Mesenteric fat pad (tissue), 1 donor: ENCODE measurements at places on chromosomes 12 and 14. TPM values are rescaled to one million over a fixed set of nuclear protein-coding genes. Genes with fewer than 3 reads are reported as not detected.

- DNase-seq = no peak
Observed at GRCh38 chr14:100824901-100825712, 811 bp upstream of the MEG3 start.

Gene BATF
- total RNA-seq = 8.1 TPM

Gene PRR4
- 0.93 TPM for total RNA-seq

DNA sequence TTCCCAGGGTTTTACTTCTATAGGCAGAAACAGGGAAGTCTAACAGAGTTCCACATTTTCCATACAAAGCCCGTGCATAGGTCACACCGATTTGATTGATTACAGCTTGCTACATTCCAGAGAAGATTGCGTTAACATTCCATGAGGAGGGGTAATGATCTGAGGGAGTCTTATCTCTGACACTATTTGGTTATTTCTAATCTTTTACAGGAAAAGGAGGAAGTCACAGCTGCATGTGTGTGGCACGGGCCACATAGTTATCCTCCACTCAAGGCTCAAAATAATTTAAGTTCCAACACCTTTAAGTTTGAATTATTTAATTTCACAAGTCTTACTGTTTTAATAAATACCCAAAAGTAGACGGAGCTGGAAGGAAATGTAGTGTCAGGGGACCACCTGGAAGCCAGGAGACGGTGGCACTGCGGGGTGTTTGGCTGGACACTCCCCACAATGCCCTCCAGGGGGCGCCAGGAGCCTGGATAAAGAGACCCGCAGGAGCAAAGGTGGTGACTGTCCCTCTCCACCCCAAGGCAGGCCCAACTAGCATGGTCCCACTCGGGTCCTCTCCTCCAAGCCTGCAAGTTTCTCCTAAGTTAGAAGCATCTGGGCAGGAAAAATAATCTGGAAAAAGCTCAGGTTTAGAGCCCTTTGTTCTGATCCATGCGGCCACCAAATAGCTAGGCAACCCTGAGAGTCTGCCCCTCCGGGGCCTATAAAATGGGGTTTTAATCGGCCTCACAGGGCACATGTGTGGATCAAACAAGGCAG is 20.2 kb downstream of the KRT8 start:
- DNase-seq = no peak

Gene NEDD8
- total RNA-seq = 169 TPM

GRCh38 chr12:104486943-104487819 is 30.4 kb downstream of the CHST11 start:
- DNase-seq = no peak

DNA sequence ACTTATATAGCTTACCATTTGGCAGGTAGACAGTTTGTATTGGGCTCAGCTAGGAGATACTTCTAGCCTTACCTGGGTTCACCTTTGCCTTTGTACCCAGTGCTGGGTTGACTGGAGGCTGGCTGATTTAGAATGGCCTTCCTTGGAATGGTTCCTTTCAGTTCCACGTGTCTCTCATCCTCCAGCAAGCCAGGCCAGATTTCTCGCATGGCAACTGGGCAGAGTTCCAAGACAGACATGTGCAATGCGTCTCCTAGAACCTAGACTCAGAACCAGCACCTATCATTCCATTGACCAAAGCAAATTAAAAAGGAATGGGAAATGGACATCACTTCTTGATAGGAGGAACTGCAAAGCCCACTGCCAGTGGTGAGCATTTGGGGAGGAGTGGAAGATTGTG is 79.1 kb upstream of the BDKRB2 start:
- peak; percentile 68 for DNase-seq

Gene CLEC1B
- not detected for total RNA-seq

DNA sequence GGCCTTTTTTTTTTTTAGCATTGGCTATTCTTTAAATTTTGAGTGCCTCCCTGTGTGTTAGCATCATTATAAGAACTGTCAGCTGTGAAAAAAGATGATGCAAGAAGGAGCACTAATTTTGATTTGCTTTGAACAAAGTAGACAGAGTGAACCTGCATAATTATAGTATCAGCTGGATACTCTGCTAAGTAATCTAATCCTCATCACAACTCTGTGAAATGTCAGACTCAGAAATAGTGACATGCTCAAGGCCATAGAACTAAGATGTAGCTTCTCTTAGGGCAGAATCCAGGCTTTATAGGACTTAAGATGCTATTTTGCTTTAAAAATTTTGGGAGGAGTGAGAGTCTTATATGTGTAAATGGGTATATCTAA is 31.9 kb downstream of the FBXO34 start:
- DNase-seq = no peak

GRCh38 chr12:87274594-87275245 is 754.5 kb downstream of the C12orf50 start:
- DNase-seq = no peak

- no peak for DNase-seq
Observed at GRCh38 chr14:51424561-51425251, 184.7 kb downstream of the TMX1 start.
